ENCODE measurements at places on chromosomes 5 and 9.

GRCh38 chr9:84609779-84610178, 59.8 kb upstream of the NTRK2 start:
- DNase-seq, result no peak

DNA sequence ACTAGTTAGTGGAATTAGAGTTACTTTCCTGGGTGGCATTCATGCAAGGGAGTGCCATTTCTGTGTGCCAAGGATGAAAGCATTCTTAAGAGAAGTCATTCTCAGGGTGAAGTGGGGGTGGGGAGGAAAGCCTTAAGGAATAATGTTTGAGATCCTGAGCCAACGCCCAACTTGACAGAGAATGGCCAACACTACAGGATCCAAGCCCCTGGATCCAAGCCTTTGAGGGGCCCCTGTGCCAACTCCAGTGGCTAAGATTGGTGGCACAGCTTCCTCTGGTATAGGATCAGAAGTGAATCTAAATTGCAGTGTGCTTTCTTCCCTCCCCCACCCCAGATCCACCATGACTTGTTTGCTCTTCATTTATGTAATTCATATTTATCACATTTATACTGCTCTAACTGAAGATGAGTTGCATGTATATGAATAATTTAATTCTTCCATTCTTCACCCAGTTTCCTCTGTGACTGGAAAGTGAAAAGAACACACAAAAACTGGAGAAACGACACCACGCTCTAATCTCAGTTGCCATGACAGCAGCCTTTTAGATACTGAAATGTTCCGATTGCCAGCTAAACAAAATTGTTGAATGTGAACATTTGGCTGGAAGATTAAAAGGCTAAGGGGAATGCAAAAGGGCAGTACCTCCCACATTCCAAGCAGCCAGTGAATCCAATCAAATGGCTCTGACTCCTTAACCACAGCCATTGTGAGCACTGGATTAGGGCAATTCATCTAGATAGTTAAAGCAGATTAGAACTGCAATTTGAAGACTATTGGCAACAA, 4.5 kb downstream of the ZNF608 start:
- no peak for DNase-seq

GRCh38 chr9:106921341-106921899, 58.5 kb downstream of the ZNF462 start:
- peak; percentile 54 for DNase-seq

DNA sequence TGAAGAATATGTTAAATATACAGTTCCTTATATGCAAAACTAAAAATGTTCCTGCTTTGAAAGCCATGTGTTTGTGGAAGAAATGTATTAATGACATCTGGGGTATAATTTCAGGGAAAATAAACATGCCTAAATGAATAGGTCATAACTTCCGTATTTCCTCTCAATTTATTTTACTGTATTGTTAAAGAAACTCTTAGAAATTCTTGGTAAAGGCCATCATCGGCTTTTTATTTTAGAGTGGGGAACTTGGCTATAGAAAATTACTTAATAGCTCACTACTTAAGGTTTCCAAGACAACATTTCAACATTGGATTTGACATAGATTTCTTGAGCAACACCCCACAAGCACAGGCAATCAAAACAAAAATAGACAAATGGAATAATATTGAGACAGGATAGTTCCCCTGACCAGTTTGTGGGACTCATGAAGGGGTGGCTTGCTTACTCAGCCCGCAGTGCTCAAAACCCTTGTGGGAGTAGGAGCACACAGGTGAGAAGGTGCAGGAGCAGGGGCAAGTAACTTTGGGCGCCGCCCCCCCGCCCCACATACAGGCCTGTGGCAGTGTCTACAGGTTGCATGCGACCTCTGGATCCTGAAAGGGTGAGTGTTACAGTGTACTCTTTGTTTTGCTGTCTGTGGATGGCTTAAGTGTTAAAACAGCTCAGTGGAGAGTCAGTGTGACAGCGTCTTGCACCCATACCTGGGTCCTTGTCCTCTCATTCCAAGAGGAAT, 891.4 kb upstream of the C9orf72 start:
- no peak for DNase-seq

DNA sequence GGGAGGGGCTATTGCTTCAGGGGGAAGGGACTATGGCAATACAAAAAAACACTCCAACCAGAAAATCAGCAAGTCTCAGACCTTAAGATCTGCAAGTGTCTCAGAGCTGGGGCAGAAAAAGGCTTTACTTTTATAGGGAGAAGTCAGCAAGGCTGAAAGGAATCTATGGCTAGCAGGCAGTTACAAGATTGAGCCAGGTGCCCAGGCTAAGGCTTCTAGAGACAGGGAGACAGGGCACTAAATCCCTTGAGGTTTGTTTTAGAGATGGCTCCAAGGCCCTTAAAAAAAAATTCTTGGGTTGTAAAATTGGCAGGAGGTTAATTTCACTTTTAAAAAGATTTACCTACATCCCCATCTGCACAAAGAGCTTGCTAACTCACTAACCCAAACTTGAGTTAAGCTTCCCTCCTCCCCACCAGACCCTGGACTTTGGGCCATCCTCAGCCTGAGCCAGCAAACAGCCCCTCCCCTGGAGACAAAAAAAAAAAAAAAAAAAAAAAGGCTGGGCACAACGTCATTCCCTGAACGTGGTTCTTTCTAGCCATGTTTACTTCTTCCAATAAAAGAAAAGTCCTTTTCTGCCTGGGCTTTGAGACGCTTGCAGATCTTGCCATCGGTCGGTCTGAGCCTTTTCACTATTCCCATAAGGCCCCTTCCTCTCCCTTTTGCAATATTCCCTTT, 17.9 kb downstream of the NIPAL4 start:
- no peak for DNase-seq

GRCh38 chr9:29976981-29977380, 2403.7 kb upstream of the C9orf72 start:
- no peak for DNase-seq

DNA sequence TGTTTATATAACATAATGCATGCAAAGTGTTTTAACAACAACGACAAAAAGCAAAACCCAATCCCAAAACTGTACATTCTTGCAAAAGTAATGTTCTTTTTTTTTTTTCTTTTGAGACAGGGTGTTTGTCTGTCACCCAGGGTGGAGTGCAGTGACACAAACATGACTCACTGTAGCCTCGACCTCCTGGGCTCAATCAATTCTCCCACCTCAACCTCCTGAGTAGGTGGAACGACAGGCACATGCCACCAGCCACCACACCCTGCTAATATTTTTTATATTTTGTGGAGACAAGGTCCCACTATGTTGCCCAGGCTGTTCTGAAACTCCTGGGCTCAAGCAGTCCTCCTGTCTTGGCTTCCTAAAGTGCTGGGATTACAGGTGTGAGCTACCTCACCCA, 13.6 kb upstream of the HAVCR1 start:
- DNase-seq, result no peak

GRCh38 chr5:21688655-21689054, 1164.5 kb downstream of the CDH12 start:
- DNase-seq, result no peak

GRCh38 chr9:115416299-115416698, 298.3 kb upstream of the TNC start:
- DNase-seq, result no peak

- peak; percentile 89 for DNase-seq
Measured at GRCh38 chr9:110874963-110875674, 163.2 kb downstream of the LPAR1 start.

GRCh38 chr5:73867345-73868335, 241.6 kb downstream of the ARHGEF28 start:
- DNase-seq, result no peak

- DNase-seq, result no peak
Measured at GRCh38 chr9:115016344-115016743, 86.0 kb upstream of the TNFSF8 start.

- no peak for DNase-seq
Measured at GRCh38 chr9:77488439-77489126, 159.5 kb downstream of the GNA14 start.

- DNase-seq, result no peak
Measured at GRCh38 chr9:105712297-105712696, 18.0 kb downstream of the TMEM38B start.

GRCh38 chr9:123894822-123895221, 35.1 kb downstream of the DENND1A start:
- DNase-seq, result no peak

- DNase-seq, result no peak
Measured at GRCh38 chr9:107228496-107229039, 54.5 kb upstream of the RAD23B start.

GRCh38 chr5:173534664-173535063, 81.8 kb downstream of the BOD1 start:
- DNase-seq, result no peak

DNA sequence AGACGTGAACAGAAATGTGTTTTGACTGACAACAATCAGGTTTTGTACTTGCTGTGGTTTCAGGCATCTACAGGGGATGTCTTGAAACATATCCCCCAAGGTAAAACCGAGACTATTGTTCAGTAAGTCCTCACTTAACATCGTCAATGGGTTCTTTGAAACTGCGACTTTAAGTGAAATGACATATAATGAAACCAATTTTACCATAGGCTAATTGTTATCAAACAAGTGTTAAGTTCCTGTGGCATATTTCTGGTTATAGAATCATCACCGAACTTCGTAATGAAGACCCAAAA, 16.4 kb upstream of the OMD start:
- no peak for DNase-seq

DNA sequence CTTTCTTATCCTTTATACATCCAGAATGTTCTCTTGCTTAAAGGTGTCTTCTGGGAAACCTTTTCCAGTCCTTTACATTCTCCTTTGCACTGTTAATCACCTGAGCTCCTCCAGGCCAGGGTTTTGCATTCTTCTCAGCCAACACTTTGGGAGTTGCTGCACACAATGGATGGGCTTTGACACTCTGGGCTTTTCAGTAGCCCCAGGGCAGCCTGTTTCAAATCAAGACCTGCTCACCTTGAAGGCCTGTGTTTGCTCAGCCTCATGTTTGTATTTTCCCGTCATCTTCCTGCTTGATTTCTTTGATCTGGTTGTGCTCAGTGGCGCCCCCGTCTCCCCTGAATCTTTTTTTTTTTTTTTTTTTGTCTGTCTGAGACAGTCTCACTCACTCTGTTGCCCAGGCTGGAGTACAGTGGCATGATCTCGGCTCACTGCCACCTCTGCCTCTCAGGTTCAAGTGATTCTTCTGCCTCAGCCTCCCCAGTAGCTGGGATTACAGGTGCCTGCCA, 41.0 kb downstream of the DMRT1 start:
- no peak for DNase-seq

DNA sequence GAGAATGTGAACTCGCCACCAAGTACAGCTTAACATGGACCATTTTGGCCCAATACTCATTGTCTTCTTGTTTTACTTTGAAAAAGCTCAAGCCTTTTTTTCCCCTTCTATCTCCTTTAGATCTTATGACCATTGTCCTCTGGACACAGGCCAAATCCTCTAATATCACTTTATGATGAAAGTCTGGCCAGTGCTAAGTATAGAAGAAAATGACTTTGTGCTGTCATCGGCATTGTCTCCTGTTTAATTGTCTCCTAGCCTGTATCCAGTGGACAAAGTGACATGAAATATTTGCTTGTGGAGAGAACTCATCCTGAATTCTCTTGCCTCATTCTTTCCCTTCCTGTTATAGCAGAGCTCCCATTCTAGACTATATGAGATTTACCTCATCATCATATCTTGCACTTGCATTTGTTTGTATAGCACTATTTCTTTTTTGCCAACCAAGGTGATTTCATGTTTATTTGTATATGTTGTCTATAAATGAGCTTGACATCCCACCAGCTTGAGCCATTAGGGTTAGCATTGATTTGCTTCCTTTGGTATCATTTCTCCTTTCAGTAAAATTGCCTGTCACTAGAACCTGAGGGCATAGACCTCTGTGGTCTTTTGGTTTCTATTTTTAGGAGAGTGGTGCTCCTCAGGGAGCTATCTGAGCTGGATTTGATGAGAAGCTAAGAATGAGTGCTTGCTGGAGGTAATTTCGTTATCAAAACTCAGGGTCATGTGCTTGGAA, 18.8 kb upstream of the TNFAIP8 start:
- no peak for DNase-seq

- no peak for DNase-seq
Measured at GRCh38 chr9:81621118-81621517, 68.2 kb downstream of the TLE1 start.

GRCh38 chr9:77922591-77922990, 109.0 kb downstream of the GNAQ start:
- no peak for DNase-seq

- no peak for DNase-seq
Measured at GRCh38 chr5:1537603-1538154, 13.9 kb upstream of the LPCAT1 start.

DNA sequence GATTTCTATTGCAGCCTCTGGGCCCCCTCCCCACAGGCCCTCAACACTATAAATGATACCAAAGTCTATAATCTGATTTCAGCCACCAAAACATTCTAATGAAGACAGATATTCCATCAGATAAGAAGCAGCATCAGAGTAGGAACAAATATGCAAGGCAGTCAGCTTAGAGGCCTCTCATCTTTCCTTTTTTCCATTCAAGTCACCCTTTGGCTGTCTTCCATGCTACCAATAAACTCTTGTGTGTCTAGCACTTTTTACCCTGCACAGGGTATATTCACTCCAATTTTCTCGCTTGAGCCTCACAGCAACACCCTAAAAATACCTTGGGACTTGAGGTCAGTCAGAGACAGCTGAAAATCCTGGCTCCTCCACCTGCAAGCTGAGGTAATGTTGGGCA, 193.7 kb downstream of the BRINP1 start:
- DNase-seq, result no peak

GRCh38 chr5:106290841-106291240, 1379.9 kb downstream of the EFNA5 start:
- DNase-seq, result no peak

- DNase-seq, result no peak
Measured at GRCh38 chr9:116673375-116673774, 13.7 kb upstream of the TRIM32 start.

DNA sequence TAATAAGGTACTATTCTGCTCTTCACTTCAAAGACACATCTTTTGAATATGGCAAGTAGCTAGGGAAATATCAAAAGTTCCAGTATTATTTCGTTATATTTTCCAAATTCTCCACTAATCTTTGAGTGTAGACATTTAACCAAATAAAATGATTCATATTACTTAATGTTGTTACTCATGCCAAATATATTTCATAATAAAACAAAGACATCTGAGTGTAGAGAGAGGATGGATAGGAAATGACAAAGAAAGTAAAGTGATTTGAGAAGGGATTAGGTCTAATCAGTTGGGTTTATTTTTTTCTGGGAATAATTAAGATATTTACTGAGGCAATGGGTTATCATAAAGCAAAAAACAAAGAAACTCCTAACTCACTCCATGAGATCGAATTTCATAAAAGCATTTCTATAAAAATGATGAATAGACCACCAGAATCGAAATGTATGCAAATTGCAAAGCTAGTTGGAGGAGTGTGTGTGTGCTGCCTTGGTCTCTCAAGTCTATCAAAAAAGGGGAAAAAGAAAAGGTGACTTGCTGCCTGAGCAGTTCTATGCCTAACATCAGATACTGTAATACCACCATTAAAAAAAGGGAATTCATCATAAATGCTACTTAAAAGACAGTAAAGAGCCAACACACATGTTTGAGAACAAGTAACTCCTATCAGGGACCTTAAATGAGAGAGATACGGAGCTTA, 255.5 kb downstream of the PDE4D start:
- no peak for DNase-seq

- DNase-seq, result no peak
Measured at GRCh38 chr9:129403779-129404620, 216.9 kb downstream of the C9orf50 start.

Data from CMK (cell line).